ENCODE measurements at places on chromosomes 5 and 9. TPM values are rescaled to one million over a fixed set of nuclear protein-coding genes. Genes with fewer than 3 reads are reported as not detected.

Gene ACTL7A
- total RNA-seq = not detected

Gene ANKRD34B
- total RNA-seq = 3.0 TPM

Gene FSTL4
- total RNA-seq = 5.8 TPM

Gene TCOF1
- total RNA-seq = 12.7 TPM

Gene TMEM252
- not detected for total RNA-seq
